ENCODE measurements at places on chromosomes 16 and 17.
A peak's percentile ranks its signal among the peaks of the same experiment; 100 is the strongest.

DNA sequence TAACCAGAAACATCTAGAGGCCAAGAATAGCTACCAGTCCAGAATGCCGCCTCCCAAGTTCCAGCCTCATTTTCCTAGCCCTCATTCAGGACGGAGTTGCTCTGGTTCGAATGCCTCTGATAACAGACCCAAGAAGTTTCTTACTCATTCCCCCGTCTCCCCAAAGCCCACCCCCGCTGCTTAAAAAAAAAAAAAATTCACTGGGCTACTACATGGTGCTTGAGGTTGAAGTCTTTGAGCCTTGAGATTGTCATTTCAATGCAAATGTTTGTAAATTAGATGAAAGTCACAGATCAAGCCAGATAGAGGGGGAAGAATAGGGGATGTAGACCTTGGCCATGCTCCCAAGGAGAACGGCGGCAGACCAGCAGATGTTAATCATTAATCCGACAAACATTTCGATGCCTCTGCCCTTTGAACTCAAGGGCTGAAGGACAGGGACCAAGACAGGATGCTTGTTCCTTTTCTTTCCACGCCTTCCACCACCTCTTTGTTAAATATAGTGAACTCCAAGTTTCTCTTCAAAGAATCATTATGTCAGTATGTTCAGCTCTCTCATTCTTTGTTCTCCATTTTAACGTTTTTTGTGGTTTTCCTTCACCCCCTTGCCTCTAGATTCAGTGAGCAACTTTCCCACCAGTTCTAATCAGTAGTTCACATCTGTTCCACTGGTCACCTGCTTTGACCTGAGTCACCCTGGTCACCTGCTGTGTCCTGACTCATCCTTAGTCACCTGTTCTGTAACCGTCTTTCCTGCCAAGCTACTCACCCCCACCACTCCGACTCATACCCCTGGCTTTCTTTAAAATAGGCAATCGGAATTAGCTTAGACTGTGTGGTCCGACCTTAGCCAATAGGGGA lies 190.3 kb downstream of the CPPED1 start:
- DNase-seq: no peak

DNA sequence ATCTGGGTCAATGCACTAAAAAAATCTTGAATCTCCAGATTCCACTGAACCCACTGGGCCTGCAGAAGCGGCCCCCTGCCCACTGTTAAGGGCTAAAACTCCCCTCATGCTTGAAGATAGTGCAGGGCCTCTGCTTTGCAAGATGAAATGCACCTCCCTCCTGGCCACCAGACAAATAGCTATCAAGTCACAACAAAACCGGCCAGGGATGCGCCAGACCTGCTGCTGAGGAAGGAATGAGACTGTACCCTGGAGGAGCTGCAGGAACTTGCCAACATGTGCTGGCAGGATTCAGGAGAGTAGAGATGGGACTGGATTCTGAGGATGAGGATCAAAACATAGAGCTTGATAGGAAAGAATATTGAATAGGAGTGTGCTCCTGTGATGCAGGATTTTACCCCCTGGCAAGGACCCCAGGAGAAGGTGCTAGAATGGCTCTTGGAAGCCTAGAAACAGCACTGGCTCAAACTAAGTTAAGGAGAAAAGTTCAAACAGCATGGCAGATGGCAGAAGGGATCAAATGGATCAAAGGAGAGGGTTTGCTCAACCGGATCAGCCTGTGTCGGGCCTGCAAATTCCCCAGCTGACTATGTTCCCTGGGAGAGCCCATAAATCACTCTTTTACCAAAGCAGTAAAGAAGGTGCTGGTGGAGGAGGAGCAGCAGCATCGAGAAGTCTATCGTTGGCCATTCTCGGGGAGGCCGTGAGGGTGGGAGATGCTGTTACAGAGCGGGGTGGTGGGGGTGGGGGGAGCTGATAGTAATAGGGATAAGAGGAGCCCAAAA lies 27.2 kb upstream of the XYLT2 start:
- DNase-seq: no peak

DNA sequence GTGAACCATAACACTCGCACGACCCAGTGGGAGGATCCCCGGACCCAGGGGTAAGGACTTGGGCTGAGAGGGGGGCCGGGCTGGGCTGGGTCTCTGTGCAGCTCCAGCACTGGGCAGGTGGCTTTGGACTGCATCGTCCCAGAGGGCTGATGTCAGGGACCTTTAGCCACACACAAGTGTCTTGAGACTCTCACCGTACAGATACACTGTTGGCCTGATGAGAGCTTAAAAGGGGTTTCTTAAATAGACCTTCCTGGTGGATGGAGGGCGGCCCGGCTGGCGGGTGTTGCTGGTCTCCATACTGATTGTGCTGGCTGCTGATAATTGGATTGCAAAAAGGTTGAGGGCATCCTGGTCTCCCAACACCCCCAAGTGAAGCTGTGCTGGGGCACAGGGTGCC lies 21.7 kb upstream of the CLEC18A start:
- no peak for DNase-seq

DNA sequence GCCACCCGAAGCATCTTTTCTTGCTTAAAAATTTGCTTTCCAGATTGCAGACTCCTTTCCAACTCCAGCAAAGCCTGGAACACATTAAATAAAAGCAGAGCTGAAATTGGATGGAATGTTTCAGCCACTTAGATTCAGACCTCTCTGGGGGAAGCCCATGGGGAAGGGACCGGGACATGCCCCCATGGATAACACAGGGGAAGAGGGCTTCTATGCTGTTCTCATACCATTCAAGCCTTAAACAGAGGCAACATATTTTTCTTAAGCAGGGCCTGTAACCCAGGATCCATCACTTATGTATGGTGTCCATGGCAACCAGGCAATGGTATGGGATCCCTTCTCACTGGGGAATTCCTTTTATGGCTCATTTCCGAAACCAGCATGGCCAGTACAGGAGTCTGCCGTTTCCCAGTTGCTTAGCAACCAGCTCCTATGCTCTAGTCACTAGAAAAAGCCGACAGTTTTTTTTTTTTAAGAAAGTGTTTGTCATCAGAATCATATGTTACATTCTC lies 62.0 kb upstream of the MARCHF10 start:
- DNase-seq: peak; percentile 7

DNA sequence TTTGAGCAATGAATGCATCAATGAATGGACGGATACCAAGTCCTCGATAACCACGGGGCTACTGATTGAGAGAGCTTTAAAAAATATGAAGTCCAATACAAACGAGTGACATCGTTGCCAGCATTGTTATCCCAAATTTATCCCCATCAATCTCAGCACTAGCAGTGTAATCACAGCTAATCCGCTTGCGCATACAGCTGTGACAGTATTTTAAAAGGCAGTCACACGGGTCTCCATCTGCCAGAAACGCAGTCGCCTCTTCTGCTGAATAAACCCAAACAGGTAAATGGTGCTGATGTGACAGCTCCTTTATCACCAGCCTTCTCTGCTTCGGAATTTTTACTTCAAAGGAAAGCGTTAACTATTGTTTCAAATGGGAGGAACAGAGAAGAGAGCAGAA lies 311.1 kb downstream of the XYLT1 start:
- DNase-seq: no peak

DNA sequence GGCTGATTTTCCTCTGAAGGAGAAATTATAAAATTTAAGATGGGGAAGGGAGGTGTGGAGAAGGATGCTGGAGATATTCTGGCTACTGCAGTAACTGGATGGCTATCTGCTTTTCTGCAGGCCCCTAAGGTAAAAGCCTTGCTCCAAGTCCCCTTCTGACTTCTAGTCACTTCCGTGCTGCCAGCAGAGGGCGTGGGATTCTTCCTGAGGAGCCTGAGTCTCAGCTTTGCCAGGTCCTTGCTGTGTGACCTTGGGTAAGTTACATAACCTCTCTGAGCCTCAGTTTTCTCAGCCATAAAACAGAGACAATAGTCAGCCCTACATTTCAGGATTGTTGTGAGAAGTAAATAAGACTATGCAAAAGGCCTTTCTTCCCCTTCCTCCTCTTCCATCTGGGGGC lies 24.3 kb upstream of the TMEM220 start:
- DNase-seq: peak; percentile 21

DNA sequence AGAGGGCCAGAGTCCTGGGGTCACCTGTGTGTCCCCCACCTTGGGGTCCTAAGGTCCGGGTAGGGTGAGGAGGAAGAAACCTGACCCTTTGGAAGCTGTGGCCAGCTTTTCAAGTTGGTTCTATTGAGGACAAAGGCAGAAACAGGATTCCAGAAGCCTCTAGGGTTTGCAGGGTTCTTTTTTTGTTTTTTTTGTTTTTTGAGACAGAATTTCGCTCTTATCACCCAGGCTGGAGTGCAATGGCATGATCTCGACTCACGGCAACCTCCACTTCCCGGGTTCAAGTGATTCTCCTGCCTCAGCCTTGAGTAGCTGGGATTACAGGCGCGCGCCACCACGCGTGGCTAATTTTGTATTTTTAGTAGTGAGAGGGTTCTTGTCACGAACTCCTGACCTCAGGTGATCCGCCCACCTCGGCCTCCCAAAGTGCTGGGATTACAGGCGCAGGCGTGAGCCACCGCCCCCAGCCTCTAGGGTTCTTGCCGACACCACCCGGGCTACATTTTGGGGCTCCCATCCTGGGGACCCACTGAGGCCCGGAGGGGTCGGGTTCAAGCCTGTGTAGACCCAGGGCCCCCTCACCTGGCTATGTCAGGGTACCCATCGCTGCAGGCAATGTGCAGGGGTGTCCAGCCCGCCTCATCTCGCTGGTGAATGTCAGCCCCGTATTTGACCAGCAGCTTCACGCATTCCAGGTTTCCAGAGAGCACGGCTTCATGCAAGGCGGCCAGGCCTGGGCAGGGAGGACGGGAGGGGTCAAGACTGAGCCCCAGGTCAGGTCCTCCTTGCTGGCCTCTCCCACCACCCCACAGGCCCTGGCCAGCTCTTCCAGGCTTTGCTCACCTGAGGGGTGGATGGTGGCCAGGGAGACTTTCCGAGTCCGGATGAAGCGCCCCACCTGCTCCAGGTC lies 674 bp downstream of the PPP1R27 start:
- no peak for DNase-seq

- DNase-seq: no peak
Measured at GRCh38 chr17:81340607-81341515, 45.8 kb upstream of the SLC38A10 start.

GRCh38 chr17:78745407-78746088 lies 36.5 kb downstream of the CYTH1 start:
- no peak for DNase-seq

DNA sequence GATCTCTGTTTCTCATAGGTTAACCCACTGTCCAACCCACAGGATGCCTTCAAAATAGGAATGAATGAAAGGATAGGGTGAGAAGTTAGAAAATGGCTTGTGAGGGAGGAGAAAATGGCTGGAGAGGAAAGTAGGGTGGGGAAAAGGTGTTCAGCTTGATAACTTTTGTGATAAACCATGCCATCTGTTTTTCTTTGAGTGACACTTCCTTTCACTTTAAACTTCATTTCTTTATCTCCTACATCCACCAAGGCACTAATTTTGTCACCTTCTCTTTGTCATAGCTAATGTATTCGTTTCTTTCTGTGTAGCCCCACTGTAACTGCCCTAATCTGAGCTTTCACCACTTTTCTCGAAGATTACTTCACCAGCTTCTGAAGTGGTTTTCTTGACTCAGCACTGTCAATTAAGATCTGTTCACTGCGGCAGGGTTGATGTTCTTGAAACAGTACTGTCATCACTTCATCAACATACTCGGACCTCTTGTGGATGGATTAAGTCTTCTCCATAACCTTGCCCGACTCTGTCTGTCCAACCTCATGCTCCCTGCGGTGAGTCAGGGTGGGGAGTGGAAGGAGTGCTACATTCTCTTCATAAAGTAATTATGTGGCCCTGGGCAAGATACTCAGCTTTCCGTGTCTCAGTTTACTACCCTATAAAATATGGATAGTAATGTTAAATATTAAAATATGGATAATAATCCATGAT lies 5.5 kb upstream of the KRT10 start:
- DNase-seq: no peak

DNA sequence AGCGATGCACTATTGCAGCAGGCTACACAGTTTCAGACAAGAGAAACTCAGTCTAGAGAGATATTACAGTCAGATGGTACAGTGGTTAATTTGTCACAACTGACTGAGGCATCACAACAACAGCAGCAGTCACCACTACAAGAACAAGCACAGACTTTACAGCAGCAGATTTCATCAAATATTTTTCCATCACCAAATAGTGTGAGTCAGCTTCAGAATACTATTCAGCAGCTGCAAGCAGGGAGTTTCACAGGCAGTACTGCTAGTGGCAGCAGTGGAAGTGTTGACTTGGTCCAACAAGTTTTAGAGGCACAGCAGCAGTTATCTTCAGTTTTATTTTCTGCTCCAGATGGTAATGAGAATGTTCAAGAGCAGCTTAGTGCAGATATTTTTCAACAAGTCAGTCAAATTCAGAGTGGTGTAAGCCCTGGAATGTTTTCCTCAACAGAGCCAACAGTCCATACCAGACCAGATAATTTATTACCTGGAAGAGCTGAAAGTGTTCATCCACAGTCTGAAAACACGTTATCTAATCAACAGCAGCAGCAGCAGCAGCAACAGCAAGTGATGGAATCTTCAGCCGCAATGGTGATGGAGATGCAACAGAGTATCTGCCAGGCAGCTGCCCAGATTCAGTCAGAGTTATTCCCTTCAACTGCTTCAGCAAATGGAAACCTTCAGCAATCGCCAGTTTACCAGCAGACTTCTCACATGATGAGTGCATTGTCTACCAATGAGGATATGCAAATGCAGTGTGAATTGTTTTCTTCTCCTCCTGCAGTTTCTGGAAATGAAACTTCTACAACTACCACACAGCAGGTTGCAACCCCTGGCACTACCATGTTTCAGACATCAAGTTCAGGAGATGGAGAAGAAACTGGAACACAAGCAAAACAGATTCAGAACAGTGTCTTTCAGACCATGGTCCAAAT lies 34.1 kb downstream of the NQO1 start:
- DNase-seq: no peak

DNA sequence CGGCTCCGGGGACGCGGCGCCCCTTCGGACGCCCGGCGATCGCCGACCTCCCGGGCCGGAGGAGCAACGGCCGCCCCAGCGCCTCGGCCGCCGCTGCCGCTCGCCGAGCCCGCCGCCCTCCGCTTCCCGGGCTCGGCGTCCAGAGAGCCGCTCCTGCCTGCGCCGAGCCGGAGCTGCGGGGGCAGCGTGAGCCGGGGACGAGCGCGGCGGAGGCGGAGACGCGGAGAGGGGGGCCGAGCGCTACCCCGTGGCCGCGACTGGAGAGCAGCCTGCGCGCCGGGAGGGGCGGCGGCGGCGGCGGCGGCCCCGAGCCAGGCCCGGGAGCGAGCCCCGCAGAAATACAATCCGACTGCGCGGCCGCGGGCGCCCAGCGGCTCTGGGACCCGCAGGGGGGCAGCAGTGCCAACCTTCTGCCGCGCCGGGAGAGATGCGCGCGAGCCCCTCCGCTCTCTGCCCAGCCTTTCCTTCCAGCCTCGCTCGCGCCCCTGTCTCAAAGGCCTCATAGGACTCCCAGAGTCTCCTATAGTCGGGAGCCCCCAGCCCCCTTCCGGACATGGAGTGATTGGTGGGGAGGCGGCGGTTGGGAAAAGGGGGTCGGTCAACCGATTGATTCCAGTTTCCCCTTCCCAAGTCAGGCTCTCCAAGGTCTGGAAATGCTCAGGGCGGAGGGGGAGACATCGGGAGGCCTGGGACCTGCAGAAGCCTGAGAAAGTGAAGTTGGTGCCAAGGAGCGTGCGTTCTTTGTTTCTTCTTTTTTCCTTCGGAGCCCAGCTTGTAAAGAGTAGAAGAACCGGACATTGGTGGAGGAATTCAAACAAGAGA lies 1.0 kb upstream of the SDK2 start:
- DNase-seq: no peak
